T-helper 17 cell (primary cell): ENCODE measurements at places on chromosomes 3 and 15. TPM values are rescaled to one million over a fixed set of nuclear protein-coding genes. Genes with fewer than 3 reads are reported as not detected.
A peak's percentile ranks its signal among the peaks of the same experiment; 100 is the strongest.

MCTP2 gene
- 16.2 TPM for total RNA-seq

SIDT1 gene
- total RNA-seq: 62.5 TPM

NRG4 gene
- not detected for total RNA-seq

IL20RB gene
- total RNA-seq: 3.2 TPM

GASK1A gene
- total RNA-seq: not detected

LRTM1 gene
- not detected for total RNA-seq

DNA sequence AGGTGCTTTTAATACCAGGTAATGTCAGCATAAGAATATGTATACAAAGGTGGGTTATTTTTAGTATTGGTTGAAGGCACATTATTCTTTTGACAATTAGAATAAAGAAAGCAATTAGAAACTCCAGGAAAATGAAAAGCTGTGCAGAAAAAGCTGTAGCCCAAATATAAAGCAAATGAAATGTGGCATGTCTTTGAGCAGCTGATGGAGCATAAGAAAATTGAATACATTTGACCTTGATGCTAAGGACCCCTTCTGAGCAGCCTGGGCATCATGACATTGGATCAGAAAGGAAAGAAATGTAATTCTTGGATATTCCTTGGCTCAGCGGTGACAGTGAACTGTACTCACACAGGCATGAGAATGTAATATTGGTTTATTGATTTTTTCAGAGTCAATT, 8.0 kb upstream of the ISLR start:
- no peak for DNase-seq
- H3K27me3 ChIP-seq: peaks cover 69% of the 10 kb centered on the region
- H3K36me3 ChIP-seq: peaks cover 6% of the 10 kb centered on the region
- H3K4me1 ChIP-seq: peaks cover 2% of the 10 kb centered on the region
- no peak overlapping the region for H3K27ac ChIP-seq

- peaks cover 5% of the 10 kb centered on the region for H3K4me1 ChIP-seq
- DNase-seq: no peak
- peaks cover 4% of the 10 kb centered on the region for H3K36me3 ChIP-seq
- H3K4me3 ChIP-seq: no peak overlapping the region
- no peak overlapping the region for H3K27ac ChIP-seq
These were observed 397.4 kb upstream of the TPM1 start for GRCh38 chr15:62644889-62645742.

- no peak overlapping the region for H3K27ac ChIP-seq
- no peak for DNase-seq
- peaks cover 3% of the 10 kb centered on the region for H3K36me3 ChIP-seq
- H3K4me1 ChIP-seq: no peaks in the 10 kb centered on the region
- H3K27me3 ChIP-seq: no peaks in the 10 kb centered on the region
These were observed 9.7 kb downstream of the ITIH4 start for GRCh38 chr3:52820736-52821135.

DNA sequence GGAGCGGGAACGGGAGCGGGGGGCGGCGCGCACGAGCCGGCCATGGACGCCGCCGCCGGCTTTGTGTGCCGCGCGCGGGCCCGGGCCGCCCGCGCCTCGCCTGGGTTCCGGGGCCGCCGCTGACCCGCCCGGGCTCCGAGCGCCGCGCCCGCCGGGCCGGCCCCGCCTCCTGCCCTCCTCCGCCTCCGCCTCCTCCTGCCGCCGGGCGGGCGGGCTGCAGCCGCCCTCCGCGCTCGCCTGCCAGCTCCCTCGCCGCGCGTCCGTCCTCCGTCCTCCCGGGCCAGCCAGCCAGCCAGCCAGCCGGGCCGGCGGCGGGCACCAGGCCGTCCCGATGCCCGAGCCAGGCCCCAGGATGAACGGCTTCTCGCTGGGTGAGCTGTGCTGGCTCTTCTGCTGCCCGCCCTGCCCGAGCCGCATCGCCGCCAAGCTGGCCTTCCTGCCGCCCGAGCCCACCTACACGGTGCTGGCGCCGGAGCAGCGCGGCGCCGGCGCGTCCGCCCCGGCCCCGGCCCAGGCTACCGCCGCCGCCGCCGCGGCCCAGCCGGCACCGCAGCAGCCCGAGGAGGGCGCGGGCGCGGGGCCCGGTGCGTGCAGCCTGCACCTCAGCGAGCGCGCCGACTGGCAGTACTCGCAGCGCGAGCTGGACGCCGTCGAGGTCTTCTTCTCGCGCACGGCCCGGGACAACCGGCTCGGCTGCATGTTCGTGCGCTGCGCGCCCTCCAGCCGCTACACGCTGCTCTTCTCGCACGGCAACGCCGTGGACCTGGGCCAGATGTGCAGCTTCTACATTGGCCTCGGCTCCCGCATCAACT, at the start of gene ABHD17C:
ABHD17C (plus strand) TSS at position 212 of the 812 bp plus-strand sequence; CDS start at position 332, 120 bp downstream.
- peaks cover 20% of the 10 kb centered on the region for H3K4me1 ChIP-seq
- H3K36me3 ChIP-seq: no peaks in the 10 kb centered on the region
- DNase-seq: peak; percentile 14
- H3K27ac ChIP-seq: peak within 1 kb of the TSS; percentile 72

GRCh38 chr3:46383951-46384330, 13.2 kb downstream of the CCR5 start:
- peaks cover 23% of the 10 kb centered on the region for H3K4me1 ChIP-seq
- no peaks in the 10 kb centered on the region for H3K27me3 ChIP-seq
- H3K36me3 ChIP-seq: no peaks in the 10 kb centered on the region
- no peak overlapping the region for H3K27ac ChIP-seq

GRCh38 chr15:37791693-37792092, 142.7 kb upstream of the TMCO5A start:
- no peak overlapping the region for H3K27ac ChIP-seq
- H3K27me3 ChIP-seq: peaks cover 4% of the 10 kb centered on the region
- no peak for DNase-seq
- H3K4me1 ChIP-seq: no peaks in the 10 kb centered on the region

DNA sequence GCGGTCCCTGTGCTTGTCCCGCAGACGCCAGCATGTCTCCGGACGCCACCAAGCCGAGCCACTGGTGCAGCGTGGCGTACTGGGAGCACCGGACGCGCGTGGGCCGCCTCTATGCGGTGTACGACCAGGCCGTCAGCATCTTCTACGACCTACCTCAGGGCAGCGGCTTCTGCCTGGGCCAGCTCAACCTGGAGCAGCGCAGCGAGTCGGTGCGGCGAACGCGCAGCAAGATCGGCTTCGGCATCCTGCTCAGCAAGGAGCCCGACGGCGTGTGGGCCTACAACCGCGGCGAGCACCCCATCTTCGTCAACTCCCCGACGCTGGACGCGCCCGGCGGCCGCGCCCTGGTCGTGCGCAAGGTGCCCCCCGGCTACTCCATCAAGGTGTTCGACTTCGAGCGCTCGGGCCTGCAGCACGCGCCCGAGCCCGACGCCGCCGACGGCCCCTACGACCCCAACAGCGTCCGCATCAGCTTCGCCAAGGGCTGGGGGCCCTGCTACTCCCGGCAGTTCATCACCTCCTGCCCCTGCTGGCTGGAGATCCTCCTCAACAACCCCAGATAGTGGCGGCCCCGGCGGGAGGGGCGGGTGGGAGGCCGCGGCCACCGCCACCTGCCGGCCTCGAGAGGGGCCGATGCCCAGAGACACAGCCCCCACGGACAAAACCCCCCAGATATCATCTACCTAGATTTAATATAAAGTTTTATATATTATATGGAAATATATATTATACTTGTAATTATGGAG, 79.1 kb downstream of the SMAD6 start:
- H3K36me3 ChIP-seq: peaks cover 3% of the 10 kb centered on the region
- no peak for DNase-seq
- peaks cover 9% of the 10 kb centered on the region for H3K27me3 ChIP-seq
- H3K4me1 ChIP-seq: no peaks in the 10 kb centered on the region
- H3K27ac ChIP-seq: no peak overlapping the region

DNA sequence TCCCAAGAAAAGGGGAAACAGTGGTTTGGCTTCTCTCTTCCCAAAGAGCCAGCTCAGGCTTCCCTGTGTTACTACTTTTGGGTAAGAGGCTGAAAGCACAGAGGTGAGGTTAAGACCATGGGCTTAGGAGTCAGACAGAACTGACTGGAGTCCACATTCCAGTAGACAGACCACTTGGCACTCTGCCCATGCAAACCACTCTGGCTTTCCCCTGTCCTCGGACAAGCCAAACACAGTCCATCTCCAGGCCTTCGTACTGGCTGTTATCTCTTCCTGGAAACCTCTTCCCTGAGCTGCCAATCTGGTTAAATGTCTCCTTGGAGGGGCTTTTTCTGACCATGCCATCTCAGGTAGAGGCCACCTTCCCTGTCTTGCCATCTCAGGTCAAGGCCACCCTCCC, 53.1 kb upstream of the FAM3D start:
- H3K27me3 ChIP-seq: no peaks in the 10 kb centered on the region
- H3K27ac ChIP-seq: no peak overlapping the region
- H3K36me3 ChIP-seq: no peaks in the 10 kb centered on the region
- H3K4me3 ChIP-seq: no peak overlapping the region

- peak overlapping the region; percentile 64 for H3K4me3 ChIP-seq
- H3K27me3 ChIP-seq: no peaks in the 10 kb centered on the region
- H3K4me1 ChIP-seq: peaks cover 26% of the 10 kb centered on the region
These were observed 122.4 kb downstream of the RAP2B start for GRCh38 chr3:153284282-153284938.

DNA sequence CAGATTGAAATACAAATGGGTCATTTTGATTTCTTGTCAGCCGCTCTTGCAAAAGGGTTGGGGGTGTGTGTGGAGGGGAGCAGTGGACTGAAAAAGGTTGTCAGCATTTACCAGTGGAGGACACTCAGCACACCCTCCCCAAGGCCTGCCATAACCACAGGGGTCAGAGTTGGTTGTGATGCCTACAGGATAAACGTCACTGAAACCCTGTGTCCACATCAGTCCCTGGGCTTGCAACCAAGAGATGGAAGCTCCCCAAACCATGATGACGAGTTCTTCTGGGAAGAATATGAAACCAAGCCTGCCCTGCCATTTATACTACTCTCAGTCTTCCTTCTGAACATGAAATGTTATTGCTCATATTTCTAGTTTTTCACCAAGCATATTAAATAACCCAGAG, 54.0 kb upstream of the UMPS start:
- no peak overlapping the region for H3K27ac ChIP-seq
- H3K4me1 ChIP-seq: peaks cover 3% of the 10 kb centered on the region
- H3K36me3 ChIP-seq: peaks cover 4% of the 10 kb centered on the region
- no peak for DNase-seq
- H3K4me3 ChIP-seq: no peak overlapping the region

DNA sequence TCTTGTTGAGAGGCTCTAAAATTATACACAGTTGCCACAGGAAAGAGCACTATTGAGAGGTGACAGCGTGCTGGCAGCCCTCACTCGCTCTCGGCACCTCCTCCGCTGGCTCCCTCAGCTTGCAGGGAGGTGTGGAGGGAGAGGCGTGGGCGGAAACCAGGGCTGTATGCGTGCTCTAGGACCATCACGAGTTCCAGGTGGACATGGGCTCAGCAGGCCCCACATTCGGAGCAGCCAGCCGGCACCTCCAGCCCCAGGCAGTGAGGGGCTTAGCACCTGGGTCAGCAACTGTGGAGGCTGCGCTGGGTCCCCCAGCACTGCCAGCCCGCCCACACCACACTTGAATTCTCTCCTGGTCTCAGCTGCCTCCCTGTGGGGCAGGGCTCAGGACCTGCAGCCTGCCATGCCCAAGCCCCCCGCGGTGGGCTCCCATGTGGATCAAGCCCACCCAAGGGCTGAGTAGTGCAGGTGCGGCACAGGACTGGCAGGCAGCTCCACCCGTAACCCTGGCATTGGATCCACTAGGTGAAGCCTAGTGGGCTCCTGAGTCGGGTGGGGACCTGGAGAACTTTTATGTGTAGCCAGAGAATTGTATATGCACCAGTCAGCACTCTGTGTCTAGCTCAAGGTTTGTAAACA, 460.6 kb upstream of the ALCAM start:
- H3K27ac ChIP-seq: no peak overlapping the region
- DNase-seq: no peak
- no peaks in the 10 kb centered on the region for H3K4me1 ChIP-seq
- no peaks in the 10 kb centered on the region for H3K27me3 ChIP-seq
- no peak overlapping the region for H3K4me3 ChIP-seq
- no peaks in the 10 kb centered on the region for H3K36me3 ChIP-seq

DNA sequence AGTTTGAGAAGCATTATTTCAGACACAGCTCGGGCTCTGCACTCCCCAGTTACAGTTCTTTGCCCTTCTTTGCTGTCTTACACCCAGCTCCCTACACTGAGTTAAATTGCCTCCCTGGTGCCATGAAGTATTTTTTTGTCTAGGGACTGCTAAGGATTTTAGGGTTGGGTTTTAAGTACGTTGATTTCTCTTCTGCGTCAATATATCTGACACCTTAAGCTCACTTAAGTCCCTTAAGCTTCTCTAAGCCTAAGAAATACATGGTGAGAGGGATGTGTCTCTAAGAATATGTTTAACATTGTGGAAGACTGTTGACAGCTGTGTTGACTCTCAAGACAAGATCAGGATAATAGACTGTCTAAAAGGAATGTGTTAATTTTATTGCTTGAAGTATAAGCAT, 400.5 kb downstream of the PTPRG start:
- no peaks in the 10 kb centered on the region for H3K36me3 ChIP-seq
- no peaks in the 10 kb centered on the region for H3K4me1 ChIP-seq
- H3K27ac ChIP-seq: no peak overlapping the region
- no peaks in the 10 kb centered on the region for H3K27me3 ChIP-seq
- DNase-seq: no peak

GRCh38 chr15:68387381-68388143, 44.4 kb downstream of the ITGA11 start:
- H3K4me1 ChIP-seq: peaks cover 5% of the 10 kb centered on the region
- no peak overlapping the region for H3K27ac ChIP-seq
- no peak overlapping the region for H3K4me3 ChIP-seq
- peaks cover 23% of the 10 kb centered on the region for H3K27me3 ChIP-seq

- DNase-seq: no peak
- H3K27ac ChIP-seq: no peak overlapping the region
- H3K4me3 ChIP-seq: no peak overlapping the region
- H3K27me3 ChIP-seq: peaks cover 47% of the 10 kb centered on the region
- no peaks in the 10 kb centered on the region for H3K4me1 ChIP-seq
These were observed 100.5 kb downstream of the ABHD5 start for GRCh38 chr3:43791246-43791645.

DNA sequence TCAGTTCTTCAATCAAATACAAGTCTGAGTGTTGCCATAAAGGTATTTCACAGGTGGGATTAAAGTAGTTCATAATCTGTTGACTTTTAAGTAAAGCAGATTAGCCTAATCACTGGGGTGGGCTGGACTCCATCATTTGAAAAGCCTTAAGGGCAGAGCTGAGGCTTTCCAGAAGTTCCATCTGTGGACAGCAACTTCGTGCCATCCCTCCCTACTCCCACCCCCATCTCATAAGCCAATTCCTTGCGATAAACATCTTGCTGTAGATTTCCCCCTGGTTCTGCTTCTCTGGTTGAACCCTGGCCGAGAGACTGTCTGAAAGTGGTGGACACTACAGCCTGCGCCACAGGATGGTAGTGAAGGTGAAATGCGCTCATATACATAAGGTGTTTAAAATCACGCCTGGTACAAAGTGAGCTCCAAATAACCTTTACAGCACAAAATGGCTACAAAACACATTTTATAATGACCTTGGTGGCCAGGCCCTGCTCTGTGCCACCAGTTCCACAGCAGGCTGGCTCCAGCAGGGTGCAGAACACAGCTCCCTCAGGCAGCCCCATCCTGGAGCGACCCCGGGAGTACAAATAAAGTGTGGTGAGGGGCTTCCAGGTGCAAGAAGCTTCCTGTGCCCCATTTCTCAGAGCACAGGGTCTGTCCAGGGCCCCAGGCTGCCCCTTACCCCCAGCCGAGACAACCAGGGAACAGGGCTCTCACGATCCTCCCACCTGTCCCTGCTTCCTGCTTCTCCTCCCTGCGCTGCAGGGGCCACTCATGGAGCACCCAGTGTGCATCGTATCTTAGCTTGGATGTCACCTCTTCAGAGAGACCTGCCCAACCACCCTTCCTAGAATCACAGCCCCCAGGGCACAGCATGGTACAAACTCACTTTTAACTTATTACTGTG, 25.8 kb upstream of the GATA2 start:
- H3K36me3 ChIP-seq: peaks cover 4% of the 10 kb centered on the region
- H3K4me3 ChIP-seq: no peak overlapping the region
